Smooth muscle cell of the brain vasculature (primary cell): ENCODE measurements at places on chromosomes 6 and 20.

GRCh38 chr6:164628302-164628931 is 681.0 kb downstream of the C6orf118 start:
- DNase-seq = no peak

DNA sequence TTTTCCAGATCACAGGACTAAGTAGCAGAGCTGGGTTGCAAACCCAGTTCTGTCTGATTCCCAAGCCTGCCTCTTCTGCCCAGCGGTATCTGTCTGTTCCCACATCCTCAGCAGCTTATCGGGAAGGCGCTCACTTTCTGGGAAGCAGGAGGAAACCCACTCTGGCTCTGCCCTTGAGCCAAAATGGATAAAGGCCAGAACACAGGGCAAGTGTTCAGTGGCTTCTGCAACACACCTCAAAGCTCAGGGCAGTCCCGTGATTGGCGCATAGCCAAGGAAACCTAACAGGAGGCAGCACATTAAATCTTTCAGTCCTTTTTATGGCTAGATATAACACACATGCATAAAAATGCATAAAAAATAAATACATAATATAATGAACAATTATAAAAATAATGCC is 262.2 kb downstream of the NRN1 start:
- no peak for DNase-seq

DNA sequence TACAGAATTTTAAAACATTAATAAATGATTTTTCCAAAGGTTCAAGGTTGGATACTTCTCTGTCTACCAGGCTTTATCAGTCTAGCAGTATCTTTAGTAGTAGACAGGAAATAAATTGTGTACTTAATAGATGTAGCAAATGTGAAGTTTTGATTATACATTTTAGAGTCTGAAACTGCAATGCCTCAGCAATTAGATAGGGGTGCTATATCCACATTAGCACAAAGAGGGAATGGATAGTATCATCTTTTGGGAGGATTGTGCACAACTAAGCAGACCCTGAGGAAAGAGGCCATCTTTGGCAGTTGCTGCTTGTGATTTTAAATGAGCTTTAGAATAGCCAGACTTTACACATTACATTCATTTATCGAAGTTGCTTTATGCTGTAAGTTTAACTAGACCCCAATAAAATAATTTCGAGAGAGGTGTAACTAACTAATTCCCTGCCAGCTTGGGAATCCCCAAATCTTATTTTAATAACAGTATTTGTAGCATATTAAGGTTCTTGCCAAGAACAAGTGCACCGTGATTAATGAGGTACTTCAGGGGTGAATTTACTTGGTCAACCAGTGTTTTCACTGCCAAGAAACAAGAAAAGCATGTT is 2.8 kb downstream of the KCNQ5 start:
- no peak for DNase-seq

- DNase-seq = no peak
Observed at GRCh38 chr20:20835897-20836296, 123.5 kb upstream of the RALGAPA2 start.

GRCh38 chr20:52833901-52834300 is 138.3 kb upstream of the TSHZ2 start:
- DNase-seq = no peak

- no peak for DNase-seq
Observed at GRCh38 chr6:168858926-168859325, 394.7 kb downstream of the THBS2 start.

GRCh38 chr6:92259171-92259570 is 1160.2 kb downstream of the EPHA7 start:
- no peak for DNase-seq

GRCh38 chr6:144211160-144211559 is 60.8 kb downstream of the STX11 start:
- DNase-seq = no peak

DNA sequence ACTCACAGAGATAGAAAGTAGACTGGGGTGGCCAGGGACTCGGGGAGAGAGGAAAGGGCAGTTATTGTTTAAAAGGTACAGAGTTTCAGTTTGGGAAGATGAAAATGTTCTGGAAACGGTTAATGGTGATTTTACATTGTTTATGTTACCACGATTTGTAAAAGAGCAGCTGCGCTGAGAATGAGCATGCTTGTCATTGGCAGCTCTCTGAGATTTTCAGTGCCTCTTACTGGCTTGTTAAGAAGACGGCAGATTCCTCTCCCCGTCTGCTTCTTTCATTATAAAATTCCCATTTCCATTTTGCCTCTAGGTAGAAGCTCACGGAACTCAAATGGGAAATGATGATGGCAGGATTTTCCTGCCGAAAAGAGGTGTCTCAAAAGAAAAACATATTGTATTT is 39.7 kb upstream of the PPP1R3G start:
- no peak for DNase-seq

GRCh38 chr20:1660246-1660645 is 2.7 kb upstream of the SIRPG start:
- DNase-seq = no peak

GRCh38 chr20:46670228-46670584 is 18.9 kb upstream of the SLC13A3 start:
- DNase-seq = no peak

DNA sequence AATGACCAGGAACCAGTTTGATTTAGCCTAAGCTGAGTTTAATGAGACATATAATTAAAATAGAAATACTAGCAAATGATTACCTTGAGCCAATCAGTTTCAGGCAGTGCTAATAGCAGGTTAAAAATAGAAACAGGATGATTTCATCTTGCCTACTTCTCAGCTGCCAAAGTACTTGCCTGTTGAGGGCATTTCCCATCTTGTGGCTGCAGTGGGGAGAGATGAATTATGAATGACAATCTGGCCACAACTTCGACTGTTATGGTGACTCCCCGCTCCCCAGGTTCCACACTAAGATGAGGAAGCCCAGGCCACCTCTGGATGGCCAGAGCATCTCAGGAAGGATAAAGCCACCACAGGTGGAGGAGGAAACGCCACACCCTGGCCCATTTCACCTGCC is 31.3 kb downstream of the MBOAT1 start:
- no peak for DNase-seq

DNA sequence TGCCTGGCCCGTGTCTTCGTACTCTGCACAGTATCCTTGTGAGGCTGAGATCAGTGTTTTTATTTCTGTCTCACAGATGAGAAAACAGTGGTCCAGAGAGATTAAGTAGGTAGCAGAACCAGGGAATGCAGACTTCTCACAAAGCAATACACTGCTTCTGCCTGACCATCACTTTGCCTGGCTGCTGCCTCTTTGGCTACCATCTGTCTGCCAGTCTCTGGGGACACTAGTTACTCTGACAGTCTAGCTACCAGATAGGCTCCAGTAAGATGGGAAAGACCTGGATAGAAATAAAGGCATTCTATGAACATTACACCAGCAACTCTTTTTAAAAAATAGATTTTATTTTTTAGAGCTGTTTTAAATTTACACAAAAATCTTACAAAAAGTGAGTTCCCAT is 96.9 kb downstream of the PHACTR3 start:
- no peak for DNase-seq

- peak; percentile 20 for DNase-seq
Observed at GRCh38 chr20:47956268-47956995, 171.2 kb upstream of the SULF2 start.

GRCh38 chr6:119791736-119792135 is 442.2 kb upstream of the MAN1A1 start:
- DNase-seq = no peak

DNA sequence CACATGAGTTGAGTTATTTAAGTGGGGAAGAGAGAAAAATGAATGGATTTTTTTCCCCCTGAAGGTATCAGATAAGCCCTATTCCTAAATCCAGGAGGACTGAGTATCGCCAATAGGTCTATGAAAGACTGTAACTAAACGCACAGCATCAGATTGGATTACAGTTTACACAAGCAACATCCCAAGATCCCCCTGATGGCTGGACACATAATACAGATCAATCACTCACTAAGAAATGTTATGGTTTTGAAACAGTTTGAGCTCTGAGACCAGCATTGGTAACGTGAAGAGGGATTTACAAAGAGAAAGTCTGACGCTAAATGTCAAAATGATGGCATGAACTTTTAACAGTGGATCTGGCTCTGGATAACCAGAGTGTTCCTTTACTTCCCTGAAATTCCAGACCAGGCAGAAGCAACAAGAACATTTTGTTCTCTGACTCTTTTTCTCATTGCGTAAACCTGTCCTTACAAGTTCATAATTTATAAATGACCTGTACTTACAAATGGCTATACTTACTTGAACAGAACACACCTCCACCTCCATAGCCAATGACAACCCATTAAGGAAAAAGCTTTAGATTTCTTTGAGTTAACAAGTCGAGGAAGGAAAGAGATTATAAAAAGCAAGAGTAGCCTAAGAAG is 131.8 kb upstream of the BEND3 start:
- no peak for DNase-seq

DNA sequence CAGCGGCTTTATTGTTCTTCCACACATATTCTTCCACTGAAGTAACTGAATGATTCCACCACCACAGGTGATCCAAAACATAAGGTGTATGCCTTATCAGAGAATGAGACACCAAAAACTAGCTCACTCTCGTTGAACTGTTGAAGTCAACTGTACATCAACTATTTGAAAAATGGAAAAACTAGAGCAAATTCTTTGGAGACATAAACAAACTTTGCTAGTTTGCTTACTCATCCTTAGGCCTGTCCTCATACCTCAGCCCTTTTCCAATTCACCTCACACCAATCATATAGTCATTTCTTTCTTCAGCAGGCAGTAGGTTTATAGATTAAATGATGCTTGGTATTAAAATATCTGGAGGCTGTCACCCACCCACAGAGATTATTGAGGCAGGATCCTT is 77.1 kb upstream of the RNF217 start:
- DNase-seq = no peak

DNA sequence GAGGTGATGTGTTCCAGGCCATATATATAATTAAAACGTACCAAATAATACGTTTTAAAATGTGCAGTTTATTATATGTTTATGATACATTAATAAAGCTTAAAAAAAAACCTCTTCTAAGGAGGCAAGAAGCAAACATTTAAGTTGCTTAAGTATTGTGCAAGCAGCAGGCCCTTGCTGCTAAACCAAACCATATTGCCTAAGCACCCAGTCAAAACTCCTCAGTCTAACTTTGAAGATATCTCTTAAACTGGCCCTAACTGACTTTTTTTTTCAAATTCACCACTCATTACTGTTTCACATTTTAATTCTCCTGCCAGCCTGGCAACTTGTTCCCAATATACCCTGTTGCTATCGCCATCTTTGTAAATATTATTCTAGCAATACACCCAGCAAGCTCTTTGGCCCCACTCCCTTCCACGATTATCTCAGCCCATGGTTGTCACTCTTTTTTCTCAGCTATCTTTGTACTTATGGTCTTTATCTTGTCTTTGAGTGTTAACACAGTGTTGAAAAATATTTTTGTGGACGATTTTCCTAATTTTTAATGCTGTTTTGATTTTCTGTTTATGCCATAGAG is 60.9 kb downstream of the C6orf58 start:
- DNase-seq = no peak

DNA sequence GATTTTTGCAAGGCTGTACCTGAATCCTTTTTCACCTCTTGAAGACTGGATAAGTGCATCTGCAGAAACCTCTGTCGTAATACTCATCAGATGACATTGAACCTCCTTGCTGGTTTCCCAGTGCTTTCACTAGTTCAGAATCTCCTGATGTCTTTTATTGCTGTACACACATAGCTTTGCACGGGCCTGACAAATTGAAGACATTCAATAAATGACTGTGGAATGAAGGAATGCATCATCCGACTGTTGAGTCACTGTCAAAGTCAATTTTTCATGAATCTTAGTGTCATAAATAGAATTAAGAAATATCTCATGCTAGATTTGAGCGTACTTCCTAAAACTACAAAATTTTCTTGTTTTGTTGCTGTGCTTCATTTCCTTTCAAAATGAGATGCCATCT is 598.2 kb upstream of the MAP3K7 start:
- DNase-seq = no peak

DNA sequence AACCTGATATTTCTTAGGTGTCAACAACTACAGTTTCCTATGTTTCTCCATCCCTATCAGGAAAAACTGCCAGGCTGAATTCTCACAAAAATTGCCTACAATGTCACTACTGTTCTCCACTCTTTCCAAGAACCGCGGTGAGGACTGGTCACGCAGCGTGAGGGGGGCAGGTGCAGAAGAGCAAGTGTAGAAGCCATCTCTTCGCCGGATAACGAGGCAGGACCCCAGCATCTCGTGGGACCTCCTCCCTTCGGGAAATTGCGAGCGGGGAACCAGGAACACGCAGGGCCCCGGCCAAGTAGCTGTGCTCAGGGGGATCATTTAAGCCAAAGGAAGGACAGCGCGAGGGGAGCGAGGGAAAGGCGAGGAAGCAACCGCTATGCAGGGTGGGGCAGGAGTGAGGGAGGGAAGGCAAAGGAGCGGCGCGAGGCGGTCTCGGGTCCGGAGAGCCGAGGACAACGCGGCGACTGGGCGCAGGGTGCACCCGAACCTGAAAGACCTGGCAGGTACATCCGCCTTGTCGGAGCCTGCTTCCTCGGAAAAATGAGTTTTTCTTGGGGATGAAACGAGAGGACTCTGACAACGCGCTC is 559 bp downstream of the APMAP start:
- DNase-seq = no peak

DNA sequence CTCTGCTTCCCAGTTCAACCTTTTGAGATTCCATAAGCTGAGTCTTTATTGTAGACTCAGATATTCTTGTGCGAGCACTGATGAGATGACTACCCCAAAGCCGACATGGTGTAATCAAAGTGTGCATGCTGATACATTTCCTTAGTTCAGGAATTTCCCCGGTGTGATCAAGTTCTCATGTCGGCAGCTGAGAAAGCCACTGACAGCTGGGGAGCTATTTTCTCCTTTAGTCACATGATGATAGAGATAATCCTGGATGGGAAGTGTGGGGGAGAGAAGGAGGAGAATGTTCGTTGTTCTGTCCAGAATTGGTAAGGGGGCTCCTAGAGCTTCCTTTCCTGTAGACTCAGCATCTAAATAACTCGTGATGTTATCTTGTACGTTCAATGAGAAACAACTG is 7.7 kb upstream of the CAP2 start:
- DNase-seq = no peak

DNA sequence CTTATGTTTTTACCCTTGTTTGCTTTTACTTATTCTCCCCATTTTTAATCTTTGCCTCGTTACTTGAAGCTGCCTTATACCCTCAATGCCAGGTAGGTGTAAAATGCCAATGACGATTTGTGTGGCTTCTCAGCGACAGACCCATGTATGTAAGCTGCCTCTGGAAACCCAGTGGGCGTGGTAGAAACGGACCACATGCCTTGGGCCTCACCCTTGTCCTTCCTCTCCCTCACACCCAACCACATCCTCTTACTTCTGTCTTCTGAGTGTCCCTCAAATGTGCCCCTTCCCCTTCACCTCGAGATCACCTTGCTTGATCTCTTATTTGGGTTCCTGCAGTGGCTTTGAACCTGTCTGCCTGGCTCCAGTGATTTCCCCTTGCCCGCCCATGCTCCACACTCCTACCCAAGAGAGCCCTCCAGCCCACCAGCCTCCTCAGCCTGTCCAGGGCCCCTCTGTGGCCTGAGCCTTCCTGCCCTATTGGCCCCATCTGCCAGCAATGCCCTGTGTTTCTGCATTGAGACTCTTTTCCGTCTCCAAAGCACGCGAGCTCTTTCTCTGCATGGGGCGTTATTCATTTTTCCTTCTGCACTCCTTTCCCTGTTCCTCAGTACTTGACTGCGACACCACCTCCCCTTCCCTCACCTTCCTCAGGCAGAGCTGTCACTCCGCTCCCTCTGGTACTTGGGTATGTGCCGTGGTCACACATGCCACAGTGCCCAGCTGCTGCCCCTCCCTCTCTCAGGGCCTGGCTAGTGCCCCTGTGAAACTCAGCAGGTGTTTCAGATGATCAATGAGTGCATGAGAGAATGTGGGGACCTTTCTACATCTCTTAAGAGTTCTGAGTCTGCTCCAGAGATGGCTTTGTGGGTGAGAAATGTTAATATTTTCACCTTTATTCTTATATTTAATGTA is 115.4 kb downstream of the SLX4IP start:
- DNase-seq = no peak
